ENCODE measurements at places on chromosomes 3 and 15.

GRCh38 chr3:119311081-119311925, 17.1 kb downstream of the ARHGAP31 start:
- DNase-seq = peak; percentile 80

- DNase-seq = no peak
These were observed 1021.0 kb downstream of the MCTP2 start for GRCh38 chr15:95252404-95252803.

DNA sequence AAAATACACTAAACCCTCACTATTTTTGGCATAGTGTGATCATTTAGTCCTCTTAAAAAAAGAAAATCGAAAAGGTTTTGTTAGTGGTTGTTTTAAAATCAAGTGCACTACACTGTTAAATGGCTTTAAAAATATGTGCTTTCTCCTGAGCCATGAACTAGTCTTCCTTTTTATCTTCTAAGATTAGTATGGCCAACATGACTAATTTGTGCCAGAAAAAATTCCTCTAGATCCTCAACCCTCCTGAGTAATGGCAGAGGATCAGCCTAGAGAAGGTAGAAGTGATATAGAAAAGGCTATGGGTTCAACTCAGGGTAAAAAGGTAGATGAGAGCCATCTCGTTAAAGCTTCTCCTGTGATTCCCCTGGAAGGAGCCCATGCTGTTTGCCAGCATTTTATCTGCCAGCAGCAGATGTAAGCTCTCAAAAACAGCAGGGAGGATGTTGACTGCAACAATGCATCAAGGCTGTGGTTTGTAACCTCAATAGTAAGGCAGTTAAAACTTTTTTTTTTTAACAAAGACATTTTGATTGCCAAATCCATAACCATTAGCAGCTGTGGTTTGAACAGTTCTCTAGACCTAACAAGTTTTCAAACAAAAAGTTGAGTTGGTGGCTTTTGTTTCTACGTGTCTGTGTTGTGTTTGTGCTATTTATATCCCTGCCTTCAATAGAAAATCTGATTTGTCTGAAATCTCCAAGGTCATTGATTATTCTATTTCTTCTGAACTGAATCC, 30.2 kb upstream of the ZNF609 start:
- DNase-seq = no peak

DNA sequence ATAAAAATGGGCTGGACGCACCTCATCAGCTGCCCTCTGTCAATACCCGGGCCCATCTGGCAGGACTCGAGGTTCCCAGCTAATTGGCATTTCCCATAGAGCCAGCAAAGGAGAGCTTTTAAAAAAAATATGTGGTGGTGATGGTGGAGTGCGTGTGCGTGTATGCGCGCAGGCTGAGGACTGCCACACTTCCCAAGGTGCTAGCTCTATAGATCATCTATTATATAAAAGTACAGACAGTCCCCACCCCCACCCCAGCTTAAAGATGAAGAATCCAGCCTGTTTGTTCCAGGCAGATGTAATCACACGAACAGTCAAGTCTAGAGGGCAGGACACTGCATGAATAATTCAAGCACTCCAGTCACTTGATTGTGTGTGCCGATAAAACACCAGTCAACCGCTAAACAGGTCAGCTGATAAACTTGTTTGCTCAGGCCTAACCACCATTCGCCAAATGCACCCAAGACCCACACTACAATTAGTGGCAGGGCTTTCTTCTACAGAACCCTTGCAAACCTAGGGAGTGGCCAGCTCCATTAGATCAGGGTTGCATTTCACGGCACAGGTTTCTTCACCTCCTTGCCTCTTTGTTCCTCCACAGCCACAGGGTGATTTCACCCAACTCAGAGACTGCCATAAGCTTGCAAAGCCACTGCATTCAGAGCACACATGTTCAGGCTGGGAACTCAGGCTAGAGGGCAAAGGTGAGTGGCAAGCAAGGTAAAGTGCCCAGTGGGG, 5.8 kb downstream of the TLE3 start:
- peak; percentile 69 for DNase-seq

- no peak for DNase-seq
These were observed 82.0 kb downstream of the KCNMB2 start for GRCh38 chr3:178618197-178618596.

GRCh38 chr3:14470461-14470860, 68.1 kb downstream of the SLC6A6 start:
- DNase-seq = no peak

- no peak for DNase-seq
These were observed 10.7 kb downstream of the THSD4 start for GRCh38 chr15:71125831-71126450.
